ENCODE measurements at places on chromosomes 16 and 17.

DNA sequence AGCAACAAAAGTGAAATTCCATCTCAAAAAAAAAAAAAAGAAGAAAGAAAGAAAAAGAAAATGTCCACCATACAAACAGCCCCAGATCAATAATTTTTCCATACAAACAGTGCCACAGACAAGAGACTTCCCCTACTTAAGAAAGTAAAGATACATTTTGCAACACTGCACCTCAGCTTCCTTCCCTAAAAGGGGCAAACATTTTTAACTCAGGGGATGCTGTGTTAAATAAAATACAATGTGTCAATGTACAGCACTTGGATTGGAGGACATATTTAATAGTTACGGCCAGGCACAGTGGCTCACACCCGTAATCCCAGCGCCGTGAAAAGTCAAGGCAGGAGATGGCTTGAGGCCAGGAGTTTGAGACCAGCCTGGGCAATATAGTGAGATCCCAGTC is 22.3 kb downstream of the MYH11 start:
- DNase-seq, result no peak

DNA sequence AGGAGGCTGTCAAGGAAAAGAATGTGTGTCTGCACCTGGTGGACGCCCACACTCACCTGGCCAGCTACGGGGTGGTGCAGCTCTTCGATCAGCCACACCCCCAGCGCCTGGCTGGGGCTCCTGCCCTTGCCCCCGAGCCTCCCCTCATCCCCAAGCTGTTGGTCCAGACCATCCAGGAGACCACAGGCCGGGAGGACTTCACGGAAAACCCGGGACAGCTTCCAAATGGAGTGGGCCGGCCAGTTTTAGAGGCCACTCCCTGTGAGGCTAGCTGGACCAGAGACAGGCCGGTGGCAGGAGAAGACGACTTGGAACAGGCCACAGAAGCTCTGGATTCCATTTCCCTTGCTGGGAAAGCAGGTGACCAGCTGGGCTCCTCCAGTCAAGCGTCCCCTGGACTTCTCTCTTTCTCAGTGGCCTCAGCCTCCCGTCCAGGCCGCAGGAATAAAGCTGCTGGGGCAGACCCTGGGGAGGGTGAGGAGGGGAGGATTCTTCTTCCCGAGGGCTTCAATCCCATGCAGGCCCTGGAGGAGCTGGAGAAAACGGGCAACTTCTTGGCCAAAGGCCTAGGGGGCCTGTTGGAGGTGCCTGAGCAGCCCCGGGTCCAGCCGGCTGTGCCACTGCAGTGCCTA is 2.2 kb downstream of the WDR81 start:
- no peak for DNase-seq

- peak; percentile 68 for DNase-seq
Measured at GRCh38 chr17:81309140-81309858, 14.2 kb upstream of the SLC38A10 start.

- no peak for DNase-seq
Measured at GRCh38 chr16:71709229-71709781, 15.2 kb downstream of the PHLPP2 start.

GRCh38 chr16:2422123-2422867 is 7.0 kb upstream of the CCNF start:
- no peak for DNase-seq

GRCh38 chr17:16293931-16294330 is 59.3 kb downstream of the CENPV start:
- DNase-seq, result no peak

DNA sequence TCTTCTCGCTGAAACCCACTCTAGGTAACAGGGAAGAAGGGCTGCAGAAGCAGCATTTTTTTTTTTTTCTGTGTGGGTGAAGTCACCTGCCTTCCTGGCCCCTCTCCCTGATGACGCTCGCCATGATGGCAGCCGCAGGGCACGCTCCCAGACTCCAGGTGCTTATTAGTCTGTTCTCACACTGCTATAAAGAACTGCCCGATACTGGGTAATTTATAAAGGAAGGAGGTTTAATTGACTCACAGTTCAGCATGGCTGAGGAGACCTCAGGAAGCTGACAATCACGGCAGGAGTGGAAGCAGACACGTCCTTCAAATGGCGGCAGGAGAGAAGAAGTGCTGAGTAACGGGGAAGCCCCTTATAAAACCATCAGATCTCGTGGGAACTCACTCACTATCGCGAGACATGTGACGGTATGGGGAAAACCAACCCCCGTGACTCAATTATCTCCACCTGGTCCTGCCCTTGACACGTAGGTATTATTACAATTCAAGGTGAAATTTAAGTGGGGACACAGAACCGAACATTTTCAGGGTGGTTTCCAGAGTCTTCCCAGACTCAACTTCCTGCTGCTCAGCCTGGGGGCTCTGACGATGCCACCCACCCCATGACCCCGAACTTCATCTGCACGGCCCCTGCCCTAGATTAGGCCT is 34.9 kb upstream of the NLRP1 start:
- no peak for DNase-seq

DNA sequence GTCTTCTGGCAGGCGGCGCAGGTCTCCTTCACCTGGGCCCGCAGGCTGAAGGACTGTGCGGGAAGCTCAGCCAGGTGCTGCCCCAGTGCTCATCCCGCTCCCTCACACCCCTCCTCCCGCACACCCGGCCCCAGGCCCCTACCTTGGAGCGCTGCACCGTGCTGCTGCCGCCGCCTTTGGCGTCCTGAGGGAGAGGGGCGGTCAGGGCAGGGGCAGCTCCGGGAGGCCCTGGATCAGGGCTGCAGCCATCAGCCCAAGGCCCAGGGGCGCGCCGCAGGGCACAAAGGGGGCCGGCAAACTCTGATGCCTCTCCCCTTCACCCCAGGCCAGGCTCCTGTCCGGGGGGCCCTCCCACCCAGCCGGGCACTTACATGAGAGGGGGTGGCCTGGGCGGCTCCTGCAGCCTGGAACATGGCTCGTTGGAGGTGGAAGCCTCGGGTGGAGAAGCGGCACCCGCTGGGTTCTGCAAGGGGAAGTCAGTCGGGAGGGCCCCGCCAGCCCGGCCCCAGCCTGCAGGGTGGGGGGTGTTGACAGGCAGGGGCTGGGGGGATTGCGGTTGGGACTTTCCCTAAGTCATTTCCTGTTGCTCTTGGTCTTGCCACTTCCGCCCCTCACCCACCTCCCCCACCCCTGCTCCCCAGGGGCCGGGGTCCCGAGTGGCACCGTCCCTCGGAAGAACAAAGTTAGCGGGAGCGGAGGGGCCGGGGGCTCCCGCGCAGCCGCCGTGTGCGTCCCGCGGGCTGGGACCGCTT is 863 bp downstream of the LIMD2 start:
- peak; percentile 93 for DNase-seq

DNA sequence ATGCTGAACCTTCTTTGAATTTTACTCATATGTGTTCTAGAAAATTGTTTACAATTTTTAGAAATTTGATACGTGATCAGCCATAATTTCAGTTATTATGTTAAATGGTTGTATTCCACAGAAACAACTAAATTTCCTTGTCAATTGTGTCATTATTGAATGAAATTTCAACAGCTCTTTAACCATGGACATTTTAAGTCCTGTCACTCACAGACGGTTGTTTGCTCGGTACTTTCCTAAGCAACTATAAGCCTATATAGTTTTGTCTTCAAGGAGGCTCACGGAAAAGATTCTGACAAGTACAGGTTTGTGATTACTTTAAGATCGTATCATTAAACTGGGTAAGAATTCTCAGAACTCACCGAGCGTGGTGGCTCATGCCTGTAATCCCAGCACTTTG is 31.8 kb downstream of the SLC39A11 start:
- DNase-seq, result no peak

DNA sequence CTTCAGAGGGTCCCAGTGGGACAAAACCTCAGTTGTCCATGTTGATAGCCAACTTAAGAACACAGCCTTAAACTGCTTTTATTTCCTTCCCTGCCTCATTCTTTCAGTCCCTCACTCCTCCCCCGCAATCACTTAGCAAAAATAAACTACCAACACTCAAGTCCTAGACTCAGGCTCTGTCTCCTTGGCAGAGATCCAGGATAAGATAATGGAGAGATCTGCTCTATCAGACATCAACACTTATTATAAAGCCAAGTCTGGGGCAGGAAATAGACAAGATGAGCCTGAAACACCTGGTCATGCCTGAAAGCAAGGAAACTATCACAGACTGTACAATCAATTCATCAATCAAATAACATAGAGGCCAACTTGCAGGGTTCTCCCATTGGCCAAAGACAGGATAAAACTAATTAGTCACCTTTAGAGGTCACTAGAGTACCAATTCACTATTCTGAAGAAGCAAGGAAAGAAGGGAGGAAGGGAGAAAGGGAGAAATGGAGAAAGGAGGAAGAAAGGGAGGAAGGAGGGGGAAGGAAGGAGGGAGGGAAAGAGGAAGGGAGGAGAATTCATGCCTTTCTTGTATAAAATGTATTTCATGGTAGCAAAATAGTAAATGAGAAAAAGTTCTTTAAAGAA is 15.7 kb downstream of the HYDIN start:
- DNase-seq, result no peak

- DNase-seq, result no peak
Measured at GRCh38 chr16:15482068-15482747, 47.8 kb downstream of the BMERB1 start.

- no peak for DNase-seq
Measured at GRCh38 chr17:80443916-80444643, 29.1 kb downstream of the ENDOV start.

GRCh38 chr17:18319604-18320256 is 4.6 kb downstream of the SMCR8 start:
- DNase-seq, result peak; percentile 57

- peak; percentile 74 for DNase-seq
Measured at GRCh38 chr17:34703533-34703932, 124.2 kb downstream of the TMEM132E start.

- no peak for DNase-seq
Measured at GRCh38 chr16:69411064-69411985, 13.1 kb upstream of the CYB5B start.

DNA sequence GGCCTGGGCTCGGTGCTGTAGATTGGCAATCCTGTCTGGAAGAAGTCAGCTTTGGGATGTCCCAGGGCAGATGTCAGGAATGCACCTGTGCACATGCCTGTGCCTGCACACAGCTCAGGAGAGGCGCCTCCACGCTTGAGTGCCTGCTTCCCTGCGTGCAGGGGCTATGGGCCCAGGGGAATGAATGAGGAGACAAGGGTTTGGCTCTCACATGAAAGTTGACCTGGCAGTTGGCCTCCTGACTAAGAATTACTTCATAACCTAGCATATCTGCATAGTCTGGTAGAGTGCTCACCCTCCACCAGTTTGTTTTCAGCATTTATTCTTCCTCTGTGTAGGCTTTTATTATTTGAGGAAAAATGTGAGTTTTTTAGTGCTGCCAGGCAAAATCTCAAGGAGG is 50.0 kb downstream of the PLD6 start:
- DNase-seq, result no peak

DNA sequence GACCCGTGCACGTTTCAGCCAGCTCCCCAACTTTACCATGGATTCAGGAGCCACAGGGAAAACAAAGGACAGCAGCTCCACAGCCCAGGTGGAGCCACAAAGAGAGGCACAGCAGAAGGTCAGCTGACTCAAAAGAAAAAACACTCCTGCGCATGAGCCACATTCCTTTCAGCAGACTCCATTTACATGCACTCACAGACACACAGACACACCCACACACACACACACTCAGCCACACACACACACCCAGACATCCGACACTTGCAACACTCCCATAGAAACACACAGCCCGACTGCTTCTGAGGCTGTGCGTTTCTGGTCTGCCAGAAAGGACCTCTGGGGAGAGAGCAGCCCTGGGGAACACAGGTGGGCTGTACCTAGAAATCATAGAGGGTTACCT is 2335.5 kb downstream of the TP53TG3F start:
- no peak for DNase-seq

- no peak for DNase-seq
Measured at GRCh38 chr17:10196941-10197340, 1.5 kb downstream of the GAS7 start.

DNA sequence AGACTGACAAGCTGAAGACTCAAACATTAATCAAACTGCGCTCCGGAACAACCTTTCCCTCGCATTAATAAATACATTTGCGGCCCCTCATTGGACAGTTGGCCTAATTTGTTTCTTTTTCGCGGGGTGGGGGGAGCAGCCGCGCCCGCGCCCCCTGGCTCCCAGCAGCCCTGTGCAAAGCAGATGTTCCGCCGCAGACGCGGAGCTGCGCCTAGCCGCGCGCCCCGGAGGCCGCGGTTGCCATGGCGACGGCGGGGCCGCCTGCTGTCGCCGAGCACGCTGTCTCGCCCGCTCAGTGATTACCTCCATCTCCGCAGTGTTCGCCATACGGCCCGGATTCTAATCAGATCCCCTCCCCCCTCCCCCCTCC is 25.5 kb downstream of the COPZ2 start:
- peak; percentile 93 for DNase-seq

GRCh38 chr16:20344611-20345010 is 7.9 kb downstream of the UMOD start:
- DNase-seq, result no peak

DNA sequence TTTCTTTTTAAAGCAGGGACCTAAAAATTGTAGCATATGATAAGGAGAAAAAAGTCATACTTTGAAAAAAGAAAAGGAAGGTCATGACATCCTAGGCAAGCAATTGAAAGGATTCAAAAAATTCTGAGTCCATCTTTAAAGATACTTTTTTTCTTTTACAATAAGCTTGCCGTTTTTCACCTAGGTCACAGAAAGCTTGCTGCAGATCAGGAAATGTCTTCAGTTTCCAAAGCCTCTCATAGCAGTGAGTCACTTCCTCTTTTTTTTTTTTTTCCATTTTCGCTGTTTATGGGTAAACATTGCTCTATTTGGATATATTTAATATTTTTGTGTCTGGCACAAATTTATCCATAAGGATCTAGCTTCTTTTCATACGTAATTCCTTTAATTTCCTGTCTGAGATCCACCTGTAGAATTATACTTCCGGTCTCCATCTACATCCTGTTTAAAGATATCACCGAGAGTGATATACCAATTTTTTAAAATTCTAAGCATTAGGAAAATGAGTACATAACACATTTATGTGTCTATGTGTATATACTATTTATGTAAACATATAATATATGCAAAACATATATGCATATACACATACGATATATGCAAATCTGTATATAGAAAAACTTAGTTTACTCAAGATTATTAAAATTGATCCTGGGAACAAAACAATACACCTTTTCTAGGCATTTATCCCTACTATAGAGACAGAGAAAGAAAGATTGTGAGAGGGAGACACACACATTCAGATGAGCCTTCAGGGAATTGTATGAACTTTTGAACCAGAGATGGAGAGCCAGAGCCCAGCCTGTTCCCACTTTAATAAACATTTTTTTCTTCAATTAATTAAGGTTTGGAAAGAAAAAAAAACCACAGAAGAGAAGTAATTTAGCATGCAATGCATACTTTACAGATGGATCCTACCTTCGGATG is 134.4 kb downstream of the SKAP1 start:
- peak; percentile 65 for DNase-seq

All from Karpas-422 (cell line).